ENCODE measurements at places on chromosomes 11 and 22. TPM values are rescaled to one million over a fixed set of nuclear protein-coding genes. Genes with fewer than 3 reads are reported as not detected.

BLID gene
- not detected for polyA plus RNA-seq

SMTNL1 gene
- polyA plus RNA-seq, result not detected

STK33 gene
- 9.9 TPM for polyA plus RNA-seq

TP53AIP1 gene
- polyA plus RNA-seq, result 0.01 TPM

OR4C6 gene
- polyA plus RNA-seq, result not detected

CADM1 gene
- polyA plus RNA-seq, result 33.4 TPM

HORMAD2 gene
- polyA plus RNA-seq, result not detected

GAB2 gene
- polyA plus RNA-seq, result 6.1 TPM

- DNase-seq, result no peak
Measured at GRCh38 chr11:6708876-6709275, 25.7 kb upstream of the MRPL17 start.

GRCh38 chr11:126764231-126764630, 236.3 kb downstream of the KIRREL3 start:
- DNase-seq, result no peak

DNA sequence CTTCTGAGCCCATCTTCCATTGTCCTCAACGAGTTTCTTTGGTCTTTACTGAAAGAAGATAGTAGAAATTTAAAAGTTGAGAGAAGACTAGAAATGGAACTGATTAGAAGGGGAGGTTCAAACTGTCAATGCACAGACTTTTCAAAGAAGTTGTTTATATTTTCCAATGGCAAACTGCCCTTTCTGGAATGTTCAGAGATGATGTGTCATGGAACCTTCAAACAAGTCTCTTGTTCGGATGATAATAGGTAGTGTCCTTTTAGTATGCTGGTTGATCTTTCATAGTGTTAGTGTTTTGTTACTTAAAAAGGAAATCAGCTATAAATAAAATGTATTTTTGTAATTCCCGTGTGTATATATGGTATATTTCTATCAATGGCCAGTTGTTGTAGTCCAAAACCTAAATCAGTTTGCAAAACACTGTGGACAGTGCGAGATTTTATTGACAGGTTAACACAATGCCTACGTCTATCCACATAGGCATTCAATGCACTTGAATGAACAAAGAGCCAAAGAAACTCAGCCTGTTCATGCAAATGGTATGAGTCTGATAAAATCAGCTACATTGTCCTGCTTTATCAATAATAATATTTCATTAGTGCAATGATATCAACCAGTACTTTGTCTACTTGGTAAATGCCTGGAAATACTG, 30.9 kb downstream of the C11orf91 start:
- DNase-seq, result no peak

GRCh38 chr22:46835693-46836092, 73.2 kb downstream of the TBC1D22A start:
- no peak for DNase-seq

DNA sequence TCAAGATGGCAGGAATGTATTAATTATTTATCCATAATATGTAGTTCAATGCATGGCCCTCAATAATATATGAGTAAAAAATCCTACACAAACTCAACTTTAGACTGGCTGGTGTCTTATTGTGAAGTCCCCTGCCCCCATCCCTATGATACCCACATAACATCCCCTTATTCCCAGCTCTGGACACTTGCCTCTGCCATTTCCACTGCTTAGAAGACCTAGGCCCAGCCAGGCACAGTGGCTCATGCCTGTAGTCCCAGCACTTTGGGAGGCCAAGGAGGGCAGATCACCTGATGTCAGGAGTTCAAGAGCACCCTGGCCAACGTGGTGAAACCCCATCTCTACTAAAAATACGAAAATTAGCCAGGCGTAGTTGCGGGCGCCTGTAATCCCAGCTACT, 84.4 kb downstream of the BDNF start:
- DNase-seq, result no peak

DNA sequence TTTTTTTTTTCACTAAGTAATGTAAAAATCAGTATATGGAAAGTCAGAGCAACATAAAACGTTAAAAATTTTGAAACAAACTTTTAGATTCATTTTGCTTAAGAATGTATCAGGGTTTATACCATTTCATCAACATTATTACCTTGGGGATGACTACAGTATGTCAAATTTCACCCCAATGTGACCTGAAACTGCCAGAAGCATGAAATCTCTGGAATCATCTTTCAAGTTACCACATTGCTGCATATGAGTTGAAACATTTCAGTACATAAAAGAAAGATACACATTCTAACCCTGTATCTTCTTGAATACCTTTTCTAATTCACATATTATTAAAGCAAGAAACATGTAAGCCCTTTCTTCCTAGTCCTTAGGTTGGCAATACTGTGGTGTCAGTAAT, 32.8 kb downstream of the MAML2 start:
- DNase-seq, result no peak

DNA sequence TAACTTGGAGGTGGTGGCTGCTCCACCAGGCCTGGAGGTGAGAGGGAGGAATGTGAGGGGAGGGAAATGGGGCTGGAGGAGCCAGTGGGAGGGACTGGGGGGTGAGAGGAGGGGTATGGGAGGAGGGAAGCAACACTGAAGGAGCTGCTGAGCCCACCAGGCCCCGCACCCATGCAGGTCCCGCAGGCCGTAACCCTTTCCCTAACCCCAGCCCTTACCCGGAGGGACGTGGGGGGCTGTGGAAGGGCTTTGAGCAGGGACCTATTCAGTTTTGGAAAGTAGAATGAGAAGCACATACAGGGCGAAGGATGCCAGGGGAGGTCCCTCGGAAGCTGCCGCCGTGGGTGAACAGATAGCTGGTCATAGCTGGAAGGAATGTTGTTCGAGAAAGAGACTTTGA, 33.9 kb upstream of the CRYBB3 start:
- DNase-seq, result no peak

- no peak for DNase-seq
Measured at GRCh38 chr11:107679255-107680024, 32.4 kb downstream of the SLN start.

DNA sequence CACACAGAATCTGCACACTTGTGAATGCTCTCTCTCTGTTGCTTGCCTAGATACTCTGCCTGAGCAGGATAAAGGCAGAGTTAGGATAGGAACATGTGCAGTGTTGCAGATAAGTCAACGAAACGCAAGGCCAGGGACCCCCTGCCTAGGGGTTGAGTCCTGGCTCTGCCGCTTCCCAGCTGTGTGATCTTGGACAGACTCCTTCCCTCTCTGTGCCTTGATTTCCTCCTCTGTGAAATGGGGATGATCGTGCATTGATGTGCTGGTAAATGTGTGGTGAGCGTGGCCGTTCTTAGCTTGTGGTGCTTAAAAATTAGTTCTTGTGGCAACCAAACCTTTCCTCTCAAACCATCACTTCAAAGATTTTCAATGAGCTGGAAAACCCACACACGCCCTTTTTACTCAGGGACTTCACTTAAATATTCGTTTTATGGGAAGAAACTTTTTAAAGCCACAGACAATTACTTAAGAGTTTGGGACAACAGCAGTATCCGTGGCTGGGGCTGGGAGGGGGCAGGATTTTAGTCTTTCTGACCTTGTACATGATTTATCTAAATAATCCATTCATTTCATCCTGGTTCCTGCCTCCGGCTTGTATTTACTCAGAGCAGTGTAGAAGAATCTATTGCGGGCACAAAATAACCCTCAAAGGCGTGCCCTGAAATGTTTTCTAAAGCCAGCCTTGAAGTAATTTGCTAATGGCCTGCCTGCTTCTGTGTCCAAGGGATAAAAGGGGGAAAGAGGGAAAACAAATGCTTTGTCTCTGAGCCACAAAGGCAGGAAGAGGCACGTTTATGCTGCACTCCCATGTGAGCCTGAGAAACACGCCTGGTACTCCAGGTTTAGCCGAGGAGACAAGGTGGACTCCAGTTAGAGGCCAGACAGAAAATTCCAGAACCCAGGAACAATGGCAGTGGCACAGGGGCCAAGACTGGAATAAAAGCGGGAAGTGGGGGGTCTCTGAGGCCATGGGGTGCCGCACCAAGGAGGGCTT, 85.0 kb upstream of the CRYBB3 start:
- no peak for DNase-seq

GRCh38 chr11:133815636-133816035, 29.7 kb downstream of the SPATA19 start:
- no peak for DNase-seq

GRCh38 chr11:115304774-115305472, 199.3 kb downstream of the CADM1 start:
- no peak for DNase-seq

DNA sequence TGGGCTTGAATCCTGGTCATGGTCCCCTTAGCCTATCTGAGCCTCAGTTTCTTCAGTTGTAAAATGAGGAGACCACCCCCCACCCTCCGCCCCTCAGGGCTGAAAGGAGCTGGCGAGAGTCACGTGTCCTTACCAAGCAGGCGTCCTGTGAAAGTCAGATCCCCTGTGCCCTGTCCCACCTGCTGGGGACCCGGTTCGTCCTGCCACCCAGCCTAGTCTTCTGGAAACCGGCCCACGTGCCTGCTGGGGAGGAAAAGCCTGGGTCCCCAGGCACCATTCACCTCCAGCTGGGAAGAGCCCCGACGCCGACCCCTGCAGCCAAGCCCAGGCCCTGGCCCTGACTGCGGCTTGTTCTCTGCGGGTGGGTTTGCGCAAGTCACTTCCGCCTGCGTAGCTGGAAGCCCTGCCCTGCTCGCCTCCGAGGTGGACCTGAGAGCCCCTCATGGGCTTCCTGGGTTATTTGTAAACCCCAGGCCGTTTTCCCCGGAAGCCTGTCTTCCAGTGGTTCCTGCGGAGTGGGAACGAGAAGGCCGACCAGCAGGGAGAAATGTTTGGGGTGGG, 679 bp upstream of the SSH3 start:
- peak; percentile 43 for DNase-seq

DNA sequence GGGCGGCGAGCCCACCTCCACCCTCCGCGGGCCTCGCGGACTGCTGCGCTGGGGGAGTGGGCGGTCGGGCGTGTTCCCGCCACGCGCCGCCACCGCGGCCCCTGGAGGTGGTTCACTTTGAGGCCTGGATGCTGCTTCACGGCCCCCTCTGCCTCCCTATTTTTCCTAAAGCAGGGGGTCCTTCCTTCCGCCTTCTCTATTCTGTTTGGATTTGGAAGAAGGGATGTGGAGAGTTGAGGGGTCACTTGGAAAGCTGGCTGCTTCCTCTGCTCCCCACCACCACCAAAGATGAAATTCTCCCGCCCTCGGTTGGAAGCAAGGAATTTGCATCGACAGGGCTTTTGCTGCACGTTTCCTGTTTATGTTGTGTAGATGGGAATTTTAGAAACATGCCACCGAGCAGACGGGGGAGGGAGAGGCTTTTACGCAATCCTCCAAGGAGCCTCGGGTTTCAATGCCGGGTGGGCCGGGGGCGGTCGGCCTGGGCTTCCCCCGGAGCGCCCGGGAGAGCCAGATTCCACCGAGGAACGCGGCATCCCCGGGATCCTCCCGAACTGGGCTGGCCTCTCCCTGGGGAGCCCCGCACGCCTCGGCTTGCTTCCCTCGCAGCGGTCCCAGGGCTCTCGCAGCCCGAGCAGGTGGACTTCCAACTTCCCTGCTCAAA, 403 bp upstream of the SBF2 start:
- DNase-seq, result peak; percentile 47

GRCh38 chr11:80638296-80638695, 1197.5 kb upstream of the TENM4 start:
- DNase-seq, result no peak

GRCh38 chr22:44409974-44410316, 88.1 kb downstream of the RTL6 start:
- DNase-seq, result no peak

GRCh38 chr11:68264244-68264643, 7.5 kb downstream of the C11orf24 start:
- no peak for DNase-seq

GRCh38 chr11:93324500-93324899, 6.0 kb upstream of the DEUP1 start:
- no peak for DNase-seq

GRCh38 chr11:1598816-1599215, 722 bp upstream of the KRTAP5-2 start:
- no peak for DNase-seq

DNA sequence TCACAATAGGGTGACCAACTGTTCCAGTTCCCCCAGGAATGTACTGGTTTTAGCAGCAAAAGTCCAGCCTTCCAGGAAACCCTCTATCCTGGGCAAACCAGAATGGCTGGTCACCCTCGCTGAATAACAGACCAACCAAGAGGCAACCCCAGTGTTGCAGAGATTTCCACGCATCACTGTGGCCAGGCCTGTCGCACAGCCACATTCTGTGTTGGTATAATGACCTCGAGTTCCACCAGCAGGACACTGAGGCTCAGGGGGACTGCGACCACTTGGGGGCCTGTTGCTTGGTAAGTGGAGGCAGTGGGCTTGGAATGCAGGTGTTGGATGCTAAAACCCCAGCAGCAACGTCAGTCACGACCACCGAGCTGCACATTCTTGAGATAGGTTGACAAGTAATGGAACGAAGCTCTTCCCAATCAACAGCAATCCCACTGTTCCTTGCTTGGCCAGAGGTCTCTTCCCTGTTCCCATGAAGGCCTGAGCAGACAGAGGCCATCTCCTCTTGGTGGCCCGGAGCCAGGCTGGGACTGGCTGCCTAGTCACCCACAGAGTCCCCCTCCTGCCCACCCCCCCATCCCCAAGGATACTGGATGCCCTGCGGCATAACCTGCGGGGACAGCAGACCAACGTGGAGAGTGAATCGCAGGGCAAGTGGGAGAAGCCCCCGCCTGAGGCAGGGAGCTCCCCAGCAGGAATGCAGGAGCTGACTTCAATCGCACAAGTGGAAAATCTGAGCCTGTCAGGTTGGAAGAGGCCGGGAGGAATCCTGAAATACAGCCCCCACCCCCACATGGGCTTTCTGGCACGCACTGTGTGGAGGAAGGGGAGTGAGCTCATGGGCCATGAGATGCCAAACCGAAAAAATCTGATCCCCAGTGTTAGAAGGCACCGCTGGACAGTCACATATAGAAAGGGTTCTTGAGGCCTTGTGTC, 43.4 kb upstream of the MN1 start:
- DNase-seq, result no peak

GRCh38 chr11:62409831-62410230, 9.0 kb upstream of the SCGB1A1 start:
- no peak for DNase-seq

GRCh38 chr11:75140269-75141138, 10.4 kb upstream of the SLCO2B1 start:
- peak; percentile 73 for DNase-seq

DNA sequence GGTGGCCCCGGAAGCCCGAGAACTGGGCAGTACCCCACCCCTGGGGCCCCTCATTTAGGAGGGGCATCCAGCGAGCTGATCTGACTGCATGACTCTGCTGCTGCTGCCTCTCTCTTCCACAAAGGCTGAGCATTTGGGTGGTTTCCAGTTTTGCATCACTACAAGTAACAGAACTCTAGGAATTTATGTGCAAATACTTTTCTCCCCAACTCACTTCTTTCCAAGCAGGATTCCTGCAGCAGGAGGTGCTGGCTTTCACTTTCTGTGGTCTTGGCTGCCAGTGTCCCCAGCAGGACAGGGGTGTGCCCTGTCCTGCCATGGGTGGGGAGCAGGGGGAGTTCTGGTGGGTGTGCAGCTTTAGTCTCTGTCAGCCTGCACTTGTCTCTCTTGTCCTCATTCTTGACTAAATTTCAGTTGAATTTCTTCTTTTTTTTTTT, 21.2 kb downstream of the UPB1 start:
- DNase-seq, result no peak

Data from heart left ventricle (tissue), 16 donors.